H1 (cell line): ENCODE measurements at places on chromosomes 7 and 10. TPM values are rescaled to one million over a fixed set of nuclear protein-coding genes. Genes with fewer than 3 reads are reported as not detected.

ADRA2A gene
- total RNA-seq = 5.9 and 7.3 TPM in 2 replicates

TMEM140 gene
- not detected in 2 replicates for total RNA-seq

PROSER2 gene
- total RNA-seq = 11.6 and 13.7 TPM in 2 replicates

LDB3 gene
- 0.40 and 0.43 TPM in 2 replicates for total RNA-seq

TMEM60 gene
- total RNA-seq = 22.1 and 23.3 TPM in 2 replicates

CYP17A1 gene
- total RNA-seq = not detected in 2 replicates

PTPRE gene
- total RNA-seq = 0.54 and 0.69 TPM in 2 replicates

CLEC2L gene
- 0.20 TPM in 1 of 2 replicates, not detected in the other for total RNA-seq

COL28A1 gene
- total RNA-seq = 0.22 and 0.44 TPM in 2 replicates

PLEKHS1 gene
- not detected in 2 replicates for total RNA-seq

POLL gene
- total RNA-seq = 26.1 and 26.8 TPM in 2 replicates

ITGA8 gene
- total RNA-seq = not detected in 2 replicates

CHAT gene
- not detected in 2 replicates for total RNA-seq

CUZD1 gene
- 11.9 and 13.0 TPM in 2 replicates for total RNA-seq

SVOPL gene
- total RNA-seq = 1.1 TPM in 2 replicates

NUDT1 gene
- 76.1 and 85.2 TPM in 2 replicates for total RNA-seq

ADAM8 gene
- 4.4 and 4.6 TPM in 2 replicates for total RNA-seq

PTF1A gene
- not detected in 2 replicates for total RNA-seq

AGAP4 gene
- 13.9 and 19.7 TPM in 2 replicates for total RNA-seq

IFIT1B gene
- total RNA-seq = not detected in 2 replicates

HHEX gene
- total RNA-seq = 1.5 and 1.7 TPM in 2 replicates

MBL2 gene
- not detected in 2 replicates for total RNA-seq

BAIAP2L1 gene
- 42.0 and 42.9 TPM in 2 replicates for total RNA-seq

CYP3A7 gene
- total RNA-seq = not detected in 2 replicates

TAS2R4 gene
- total RNA-seq = 1.3 TPM in 2 replicates

MKX gene
- total RNA-seq = 0.92 and 1.3 TPM in 2 replicates

ANKRD1 gene
- not detected in 2 replicates for total RNA-seq

STAG3 gene
- total RNA-seq = 3.3 and 3.8 TPM in 2 replicates

SLC18A3 gene
- total RNA-seq = 0.13 TPM in 1 of 2 replicates, not detected in the other

ZNF487 gene
- total RNA-seq = 1.9 TPM in 2 replicates
